ENCODE measurements at places on chromosomes 5 and 9.

GRCh38 chr9:118882684-118883083, 486.6 kb downstream of the BRINP1 start:
- DNase-seq = no peak

- peak; percentile 18 for DNase-seq
Measured at GRCh38 chr9:116572095-116572748, 114.9 kb upstream of the TRIM32 start.

DNA sequence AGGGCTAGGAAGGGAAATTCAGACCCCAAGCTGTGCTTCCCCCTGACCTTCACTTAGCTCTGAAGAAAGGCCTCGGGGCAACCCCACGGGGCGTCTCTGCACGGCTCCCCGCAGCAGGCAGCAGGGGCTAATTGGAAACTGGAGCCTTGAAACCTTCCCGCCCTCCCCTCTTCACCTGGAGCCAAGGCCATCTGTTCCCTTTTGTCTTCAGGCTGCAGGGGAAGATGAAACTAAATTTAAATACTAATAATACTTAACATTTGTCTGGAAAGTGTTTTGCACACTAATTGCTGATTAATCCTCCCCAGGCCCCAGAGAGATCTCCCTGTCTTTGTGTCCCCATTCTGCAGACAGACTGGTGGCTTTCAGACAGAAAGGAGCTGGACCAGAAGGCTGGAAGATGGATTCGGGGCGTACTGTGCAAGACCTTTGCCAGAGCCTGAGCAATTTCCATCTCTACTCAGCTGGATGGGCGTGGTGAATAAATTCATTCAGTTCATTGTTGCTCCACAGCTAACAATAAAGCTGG, 34.1 kb upstream of the CPLX2 start:
- no peak for DNase-seq

GRCh38 chr5:171221916-171222315, 87.1 kb upstream of the TLX3 start:
- DNase-seq = no peak

DNA sequence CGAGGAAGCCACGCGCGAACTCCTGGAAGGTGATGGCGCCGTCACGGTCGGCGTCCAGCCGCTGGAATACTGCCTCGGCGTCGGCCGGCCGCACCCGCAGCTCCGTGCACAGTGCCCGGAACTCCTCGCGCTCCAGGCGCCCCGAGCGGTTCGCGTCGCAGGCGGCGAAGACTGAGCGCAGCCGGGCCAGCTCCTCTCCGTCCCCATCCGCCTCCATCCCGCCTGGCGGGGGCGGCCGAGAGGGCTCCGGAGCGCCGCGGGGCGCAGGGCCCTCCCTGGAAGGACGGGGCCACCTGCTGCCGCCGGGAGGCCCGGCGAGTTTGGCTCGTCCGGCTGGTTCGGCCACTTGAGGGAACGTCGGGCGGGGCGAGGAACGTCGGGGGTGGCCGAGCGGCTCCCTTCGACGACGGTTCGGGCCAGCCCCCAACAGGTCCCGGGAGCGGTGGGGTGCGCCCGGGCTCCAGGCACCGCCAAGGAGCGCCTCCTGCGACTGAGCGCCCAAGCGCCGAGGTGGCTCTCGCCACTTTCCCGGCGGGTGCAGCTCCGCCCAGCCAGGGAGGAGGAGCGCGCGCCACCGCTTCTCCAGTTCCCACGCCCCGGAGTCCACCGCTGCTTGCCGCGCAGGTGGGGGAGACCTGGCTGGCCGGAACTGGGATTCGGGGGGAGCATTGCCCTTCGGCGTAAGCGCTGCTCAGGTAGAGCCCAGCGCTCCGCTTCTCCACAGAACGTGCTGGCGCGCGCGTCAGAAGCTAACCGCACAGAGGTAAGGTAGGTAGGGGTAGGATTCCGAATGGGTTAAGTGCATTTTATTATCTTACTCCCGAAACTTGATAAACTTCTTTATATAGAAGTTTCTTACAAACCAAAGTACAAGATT, at the start of gene RASEF:
Gene RASEF, minus strand, starts transcription at position 492 of the 877 bp plus-strand sequence. Its CDS starts 275 bp downstream, at position 217.
- DNase-seq = no peak

GRCh38 chr5:97553604-97554452, 370.8 kb upstream of the RIOK2 start:
- DNase-seq = no peak

GRCh38 chr5:130141659-130142320, 237.5 kb downstream of the CHSY3 start:
- DNase-seq = no peak

DNA sequence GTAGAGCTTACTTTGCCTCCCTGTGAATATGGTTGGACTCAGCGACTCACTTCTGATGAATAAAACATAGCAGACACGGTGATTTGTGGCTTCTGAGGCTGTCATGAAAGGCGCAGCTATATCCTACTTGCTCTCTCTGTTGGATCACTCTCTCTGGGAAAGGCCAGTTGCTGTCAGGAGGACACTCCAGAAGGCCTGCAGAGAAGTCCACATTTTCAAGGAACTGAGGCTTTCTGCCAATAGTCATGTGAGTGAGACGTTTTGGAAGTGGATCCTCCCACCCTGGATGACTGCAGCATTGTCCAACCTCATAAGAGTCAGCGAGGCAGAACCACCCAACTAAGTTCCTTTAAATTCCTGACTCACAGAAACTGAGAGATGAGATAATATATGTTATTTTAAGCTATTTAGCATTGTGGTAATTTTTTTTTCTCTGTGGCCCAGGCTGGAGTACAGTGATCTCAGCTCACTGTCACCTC, 156.0 kb upstream of the MAST4 start:
- DNase-seq = peak; percentile 22

GRCh38 chr5:78542321-78542840, 106.2 kb downstream of the LHFPL2 start:
- no peak for DNase-seq

GRCh38 chr9:121281614-121282276, 13.8 kb downstream of the GSN start:
- no peak for DNase-seq

- DNase-seq = no peak
Measured at GRCh38 chr9:82563094-82563493, 499.8 kb downstream of the RASEF start.

- no peak for DNase-seq
Measured at GRCh38 chr5:26737348-26738265, 300.8 kb downstream of the CDH9 start.

GRCh38 chr5:179730852-179731251, 1.8 kb upstream of the MAML1 start:
- DNase-seq = no peak

- DNase-seq = no peak
Measured at GRCh38 chr9:128940946-128941755, 6.3 kb downstream of the DOLK start.

GRCh38 chr5:132074091-132074771, 642 bp downstream of the CSF2 start:
- DNase-seq = no peak

DNA sequence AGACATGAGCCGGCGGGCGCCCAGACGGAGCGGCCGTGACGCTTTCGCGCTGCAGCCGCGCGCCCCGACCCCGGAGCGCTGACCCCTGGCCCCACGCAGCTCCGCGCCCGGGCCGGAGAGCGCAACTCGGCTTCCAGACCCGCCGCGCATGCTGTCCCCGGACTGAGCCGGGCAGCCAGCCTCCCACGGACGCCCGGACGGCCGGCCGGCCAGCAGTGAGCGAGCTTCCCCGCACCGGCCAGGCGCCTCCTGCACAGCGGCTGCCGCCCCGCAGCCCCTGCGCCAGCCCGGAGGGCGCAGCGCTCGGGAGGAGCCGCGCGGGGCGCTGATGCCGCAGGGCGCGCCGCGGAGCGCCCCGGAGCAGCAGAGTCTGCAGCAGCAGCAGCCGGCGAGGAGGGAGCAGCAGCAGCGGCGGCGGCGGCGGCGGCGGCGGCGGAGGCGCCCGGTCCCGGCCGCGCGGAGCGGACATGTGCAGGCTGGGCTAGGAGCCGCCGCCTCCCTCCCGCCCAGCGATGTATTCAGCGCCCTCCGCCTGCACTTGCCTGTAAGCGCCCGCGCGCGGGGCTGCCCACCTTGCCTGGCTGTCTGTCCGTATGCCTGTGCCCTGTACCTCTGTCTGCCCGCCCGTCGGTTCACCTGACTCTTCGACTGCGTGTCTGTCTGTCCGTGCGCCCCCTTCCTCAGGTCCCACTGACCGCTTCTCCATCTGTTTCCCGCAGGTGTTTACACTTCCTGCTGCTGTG, 412 bp downstream of the FGF18 start:
- no peak for DNase-seq

GRCh38 chr9:19416143-19416542, 7.3 kb downstream of the ACER2 start:
- no peak for DNase-seq

- DNase-seq = no peak
Measured at GRCh38 chr9:117462861-117463260, 48.0 kb upstream of the ASTN2 start.

- no peak for DNase-seq
Measured at GRCh38 chr5:31783086-31783645, 144.2 kb downstream of the PDZD2 start.

GRCh38 chr5:41542183-41542582, 31.8 kb upstream of the PLCXD3 start:
- DNase-seq = no peak

- no peak for DNase-seq
Measured at GRCh38 chr9:31023847-31024246, 1360.6 kb upstream of the ACO1 start.

DNA sequence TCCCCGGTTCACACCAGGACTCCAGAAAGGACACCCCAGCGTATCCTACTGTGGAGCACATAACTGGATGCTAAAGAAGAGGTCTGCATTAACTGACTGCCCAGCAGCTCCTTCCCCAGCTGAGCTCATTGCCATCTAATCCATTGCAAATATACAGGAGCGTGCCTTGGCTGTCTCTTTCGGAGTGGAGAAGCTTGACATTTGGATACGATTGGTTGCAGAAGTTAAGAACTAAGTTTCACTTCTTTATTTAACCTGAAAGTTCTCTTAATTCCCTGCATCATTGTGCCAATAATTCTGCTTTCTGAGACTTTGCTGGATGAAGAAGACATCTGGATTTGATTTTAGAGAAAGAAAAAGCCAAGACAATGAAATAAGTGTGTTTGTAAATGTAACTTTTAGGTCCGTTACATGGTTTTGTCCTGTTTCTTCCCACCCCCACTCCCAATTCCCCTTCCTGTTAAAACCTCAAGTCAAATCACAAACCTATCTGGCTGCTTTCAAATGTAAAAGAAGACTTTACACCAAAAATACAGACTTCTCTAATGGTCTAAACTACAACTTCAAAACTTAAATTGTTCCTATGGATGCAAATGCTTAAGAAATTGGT, 33.9 kb downstream of the TAS2R1 start:
- no peak for DNase-seq

- DNase-seq = no peak
Measured at GRCh38 chr9:135562235-135562745, 734 bp downstream of the PAEP start.

DNA sequence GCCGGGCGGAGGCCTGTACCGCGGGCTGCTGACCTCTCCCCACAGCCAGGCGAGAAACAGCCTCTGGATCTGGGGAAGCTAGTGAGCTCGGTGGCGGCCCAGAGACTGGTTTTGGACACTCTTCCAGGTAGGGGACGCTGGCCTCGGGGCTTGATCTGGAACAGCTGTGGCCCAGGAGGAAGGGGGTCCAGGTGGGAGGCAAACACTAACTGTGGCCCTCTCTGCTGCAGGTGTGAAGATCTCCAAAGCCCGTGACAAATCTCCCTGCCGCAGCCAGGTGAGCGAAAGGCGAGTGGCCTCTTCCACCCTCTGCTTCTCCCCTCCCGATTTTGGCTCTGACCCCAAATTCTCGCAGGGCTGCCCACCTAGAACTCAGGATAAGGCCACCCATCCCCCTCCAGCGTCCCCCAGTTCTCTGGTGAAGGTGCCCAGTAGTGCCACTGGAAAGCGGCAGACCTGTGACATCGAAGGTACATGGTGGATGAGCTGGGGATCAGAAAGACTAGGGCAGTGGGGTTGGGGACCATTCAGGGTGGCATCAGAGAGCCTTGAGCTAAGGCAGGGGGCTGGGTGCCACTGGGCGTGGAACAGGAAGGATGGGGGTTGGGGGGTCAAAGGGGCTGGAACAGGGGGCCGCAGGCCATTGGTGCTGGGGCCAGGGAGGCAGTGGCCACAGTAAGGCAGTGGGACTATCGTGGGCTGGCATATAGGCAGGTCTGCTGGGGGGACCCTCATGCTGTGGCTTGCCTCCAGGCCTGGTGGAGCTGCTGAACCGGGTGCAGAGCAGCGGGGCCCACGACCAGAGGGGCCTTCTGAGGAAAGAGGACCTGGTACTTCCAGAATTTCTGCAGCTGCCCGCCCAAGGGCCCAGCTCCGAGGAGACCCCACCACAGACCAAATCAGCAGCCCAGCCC, 12.9 kb upstream of the SLC34A1 start:
- no peak for DNase-seq

- no peak for DNase-seq
Measured at GRCh38 chr5:4676934-4677333, 463.2 kb upstream of the ADAMTS16 start.

GRCh38 chr9:69097064-69097463, 61.5 kb downstream of the FXN start:
- no peak for DNase-seq

- DNase-seq = no peak
Measured at GRCh38 chr5:98402130-98402529, 371.3 kb upstream of the RGMB start.

DNA sequence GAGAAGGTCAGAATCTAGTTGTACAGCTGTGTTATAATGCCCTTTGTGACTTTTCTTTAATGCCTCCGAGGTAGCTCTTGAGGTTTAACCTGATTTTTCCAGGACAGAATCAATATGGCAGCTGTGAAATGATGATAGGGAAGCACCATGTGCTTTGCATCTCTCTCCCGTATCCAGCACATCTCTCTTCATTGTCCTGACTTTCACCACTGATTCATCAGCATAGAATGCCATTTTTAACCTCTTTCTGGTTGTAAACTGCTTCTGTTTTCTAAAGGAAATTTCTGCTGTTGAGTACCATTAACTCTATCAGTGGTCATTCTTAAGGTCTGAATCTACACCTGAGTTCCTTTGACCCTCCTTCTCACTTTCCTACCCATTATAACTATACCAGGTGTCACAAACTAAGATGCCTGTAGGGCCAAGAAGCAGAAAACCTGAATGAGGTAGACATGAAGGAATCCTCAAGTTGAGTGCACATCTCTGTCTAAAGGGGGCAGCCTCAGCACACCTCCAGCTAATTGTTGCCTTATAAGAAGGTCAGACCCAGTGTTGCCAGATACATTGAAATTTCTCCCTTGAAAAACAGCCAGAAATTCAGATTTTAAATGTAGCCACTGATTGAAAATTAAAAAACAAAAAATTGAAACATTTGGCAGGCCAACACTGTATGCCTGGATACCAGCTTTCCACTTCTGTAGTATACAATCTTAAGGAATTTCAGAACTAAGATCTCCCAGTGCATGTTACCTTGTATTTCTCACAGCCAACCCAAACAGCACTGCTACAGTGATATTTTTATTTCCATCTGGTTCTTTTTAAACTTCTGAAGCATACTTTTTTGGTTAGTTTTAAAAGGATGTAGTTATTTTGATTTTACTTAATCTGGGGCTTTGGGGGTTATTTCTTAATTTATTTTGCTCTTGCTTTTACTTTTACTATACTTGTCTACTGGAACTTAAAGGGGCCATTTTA, 35.8 kb upstream of the TLX3 start:
- DNase-seq = no peak

- no peak for DNase-seq
Measured at GRCh38 chr5:39453606-39454005, 28.8 kb upstream of the DAB2 start.

GRCh38 chr5:137800700-137801411, 46.7 kb upstream of the HNRNPA0 start:
- no peak for DNase-seq

Measured in activated T-cell treated with anti-CD3 and anti-CD28 coated beads for 48 hours (primary cell).